ENCODE measurements at places on chromosomes 13 and 19.
A peak's percentile ranks its signal among the peaks of the same experiment; 100 is the strongest.

DNA sequence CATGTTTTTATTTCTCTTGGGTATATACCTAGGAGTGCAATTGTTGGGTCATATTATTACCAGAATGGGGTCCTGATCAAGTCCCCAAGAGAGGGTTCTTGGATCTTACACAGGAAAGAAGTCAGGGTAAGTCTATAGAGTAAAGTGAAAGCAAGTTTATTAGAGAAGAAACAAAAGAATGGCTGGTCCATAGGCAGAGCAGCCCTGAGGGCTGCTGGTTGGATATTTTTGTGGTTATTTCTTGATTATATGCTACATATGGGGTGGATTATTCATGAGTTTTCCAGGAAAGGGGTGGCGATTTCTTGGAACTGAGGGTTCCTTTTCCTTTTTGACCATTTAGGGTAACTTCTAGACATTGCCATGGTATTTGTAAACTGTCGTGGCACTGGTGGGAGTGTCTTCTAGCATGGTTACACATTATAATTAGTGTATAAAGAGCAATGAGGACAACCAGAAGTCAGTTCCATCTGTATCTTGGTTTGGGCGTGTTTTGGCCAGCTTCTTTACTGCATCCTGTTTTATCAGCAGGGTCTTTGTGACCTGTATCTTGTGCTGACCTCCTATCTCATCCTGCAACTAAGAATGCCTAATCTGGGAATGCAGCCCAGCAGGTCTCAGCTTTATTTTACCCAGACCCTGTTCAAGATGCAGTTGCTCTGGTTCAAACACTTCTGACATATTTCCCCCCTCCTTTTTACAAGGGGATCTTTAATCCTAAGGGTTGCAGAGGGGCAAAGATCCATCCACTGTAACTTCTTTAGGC, 41.1 kb downstream of the CEACAM1 start:
- DNase-seq, result no peak

DNA sequence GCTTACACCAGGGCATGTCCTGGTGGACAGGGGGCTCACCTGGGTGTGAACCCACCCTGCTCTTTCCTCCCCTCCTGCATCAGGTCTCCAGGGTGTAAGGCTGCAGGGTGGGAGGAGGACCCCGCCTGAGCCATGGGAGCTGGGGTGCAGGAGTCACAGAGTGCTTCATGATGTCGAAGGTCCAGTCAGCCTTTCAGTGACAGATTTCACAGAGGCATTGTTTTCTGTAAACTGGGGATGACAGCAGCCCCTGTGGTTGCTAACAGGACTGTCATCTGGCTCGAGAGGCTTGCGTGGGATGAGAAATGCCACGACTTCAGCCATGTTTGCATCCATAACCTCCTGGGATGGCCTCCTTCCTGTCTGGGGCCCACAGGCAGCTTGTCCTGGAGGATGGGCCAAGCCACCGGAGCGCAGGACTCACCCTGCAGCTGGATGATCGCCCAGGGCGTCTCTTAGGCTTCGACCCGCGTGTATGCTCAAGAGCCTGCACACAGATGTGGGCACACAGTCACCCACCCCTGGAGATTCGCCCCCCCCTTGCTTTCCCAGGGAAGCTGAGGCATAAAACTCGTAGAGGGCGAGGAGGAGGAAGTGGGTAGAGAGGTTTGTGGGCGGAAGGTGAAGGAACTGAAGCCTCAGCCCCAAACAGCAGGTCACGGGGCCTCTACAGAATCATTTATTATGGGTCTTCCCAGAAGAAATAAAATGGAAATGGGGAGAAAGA, 4.9 kb downstream of the NANOS3 start:
- DNase-seq, result no peak

GRCh38 chr19:54459282-54460229, 4.0 kb downstream of the LENG9 start:
- DNase-seq, result no peak

- DNase-seq, result no peak
Observed at GRCh38 chr13:71325556-71325955, 541.4 kb downstream of the DACH1 start.

- no peak for DNase-seq
Observed at GRCh38 chr19:31491242-31491641, 142.0 kb upstream of the TSHZ3 start.

DNA sequence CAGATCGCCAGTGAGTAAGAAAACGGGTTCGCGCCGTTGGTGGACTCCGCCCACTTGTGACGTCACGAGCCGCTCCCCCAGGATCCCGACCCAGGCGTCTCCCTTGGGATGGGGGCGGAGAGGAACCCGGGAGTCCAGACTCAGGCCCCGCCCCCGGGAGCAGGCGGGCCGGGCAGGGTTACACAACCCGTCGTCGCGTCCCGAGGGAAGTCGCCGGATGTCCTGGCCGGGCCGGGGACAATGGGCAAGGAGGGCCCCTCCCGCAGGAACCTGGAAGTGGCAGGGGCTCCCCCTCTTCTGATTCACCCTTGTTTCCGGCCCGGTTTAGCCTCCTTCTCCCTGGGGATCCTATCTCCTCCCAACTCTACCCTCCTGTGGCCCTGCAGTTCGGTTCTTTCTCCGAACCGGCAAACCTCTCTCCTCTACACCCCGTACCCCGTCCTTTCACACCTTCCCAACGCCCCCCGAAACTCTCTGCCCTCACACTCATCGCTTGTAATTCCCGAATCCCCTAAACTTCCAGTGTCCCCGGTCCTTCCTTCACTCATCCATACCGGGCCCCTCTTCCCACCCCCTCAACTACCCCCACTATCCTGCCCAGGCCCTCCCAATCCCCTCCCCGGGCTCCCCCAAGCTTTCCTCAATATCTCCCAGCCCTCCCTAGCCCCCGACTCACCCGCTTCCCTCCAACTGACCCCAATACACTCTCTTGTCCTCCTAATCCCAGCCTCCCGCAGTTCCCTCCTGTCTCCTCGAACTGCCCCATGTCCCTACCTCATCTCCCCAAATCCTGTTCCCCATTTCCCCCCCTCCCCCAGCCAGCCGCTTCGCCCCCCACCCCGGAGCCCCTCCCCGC, 20.0 kb upstream of the ERCC1 start:
- DNase-seq, result peak; percentile 71

DNA sequence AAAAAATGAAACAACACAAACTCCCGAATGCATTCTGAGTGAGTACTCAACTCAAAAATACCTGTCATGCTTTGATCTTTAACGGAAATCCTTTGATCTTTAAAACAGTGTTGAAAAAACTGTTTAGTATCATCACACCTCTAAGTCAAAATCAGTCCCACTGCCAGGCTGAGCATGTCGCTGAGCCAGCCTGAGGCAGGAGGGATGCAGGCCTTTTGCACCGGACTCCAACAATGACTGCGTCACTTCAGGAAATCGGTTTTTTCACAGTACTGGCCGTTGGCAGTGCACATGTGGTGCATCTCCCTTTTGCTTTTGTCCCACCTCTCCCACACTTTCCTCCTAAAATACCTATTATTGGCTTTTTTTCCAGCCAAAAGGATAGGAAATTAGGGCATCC, 78.2 kb downstream of the SHISA2 start:
- no peak for DNase-seq

- no peak for DNase-seq
Observed at GRCh38 chr13:91347996-91348905, 764 bp downstream of the MIR17HG start.

DNA sequence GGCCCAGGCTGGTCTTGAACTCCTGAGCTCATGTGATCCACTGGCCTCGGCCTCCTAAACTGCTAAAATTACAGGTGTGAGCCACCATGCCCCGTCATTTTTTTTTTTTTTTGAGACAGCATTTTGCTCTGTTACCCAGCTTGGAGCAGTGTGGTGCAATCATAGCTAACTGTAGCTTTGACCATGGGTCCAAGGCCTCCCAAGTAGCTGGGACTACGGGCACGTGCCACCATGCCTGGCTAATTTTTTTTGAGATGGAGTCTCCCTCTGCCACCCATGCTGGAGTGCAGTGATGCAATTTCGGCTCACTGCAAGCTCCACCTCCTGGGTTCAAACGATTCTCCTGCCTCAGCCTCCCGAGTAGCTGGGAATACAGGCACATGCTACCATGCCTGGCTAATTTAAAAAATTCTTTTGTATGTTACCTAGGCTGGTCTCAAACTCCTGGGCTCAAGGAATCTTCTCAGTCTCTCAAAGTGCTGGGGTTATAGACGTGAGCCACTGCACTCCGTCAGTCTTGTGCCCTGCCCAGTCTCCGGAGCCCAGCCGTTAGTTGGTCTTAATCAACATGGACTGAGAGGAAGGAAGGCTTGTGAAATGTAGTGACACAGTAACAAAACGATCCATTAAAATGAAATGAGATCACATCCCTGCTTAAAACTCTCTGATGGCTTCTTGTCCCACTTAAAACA, 1.4 kb upstream of the LRG1 start:
- no peak for DNase-seq

DNA sequence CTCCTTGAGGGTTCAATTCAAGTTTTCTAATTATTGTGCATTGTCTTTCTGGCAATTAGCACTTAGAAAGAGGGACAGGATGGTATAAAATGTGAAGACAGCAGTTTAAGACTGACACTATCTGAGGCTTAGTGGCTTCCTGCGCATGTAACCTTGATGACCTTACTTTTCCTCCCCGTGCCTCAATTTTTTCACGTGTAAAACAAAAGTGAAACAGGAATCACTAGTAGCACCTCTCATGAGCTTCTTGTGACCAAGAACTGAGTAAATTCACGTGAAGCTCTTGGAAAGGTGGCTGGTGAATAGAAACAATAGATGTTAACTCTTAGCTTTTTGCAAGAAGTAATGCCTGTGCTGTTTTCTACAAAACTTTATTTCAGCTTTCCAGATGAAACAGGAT, 233.9 kb downstream of the LMO7 start:
- no peak for DNase-seq

- peak; percentile 9 for DNase-seq
Observed at GRCh38 chr13:26300140-26300539, 46.2 kb downstream of the CDK8 start.

Measured in fibroblast of the conjunctiva (primary cell).